ENCODE measurements at places on chromosomes 11 and 22.

- no peak for DNase-seq
Measured at GRCh38 chr11:32448232-32448631, 12.9 kb upstream of the WT1 start.

GRCh38 chr11:84384731-84385130 is 1098.6 kb upstream of the CCDC90B start:
- DNase-seq: no peak

DNA sequence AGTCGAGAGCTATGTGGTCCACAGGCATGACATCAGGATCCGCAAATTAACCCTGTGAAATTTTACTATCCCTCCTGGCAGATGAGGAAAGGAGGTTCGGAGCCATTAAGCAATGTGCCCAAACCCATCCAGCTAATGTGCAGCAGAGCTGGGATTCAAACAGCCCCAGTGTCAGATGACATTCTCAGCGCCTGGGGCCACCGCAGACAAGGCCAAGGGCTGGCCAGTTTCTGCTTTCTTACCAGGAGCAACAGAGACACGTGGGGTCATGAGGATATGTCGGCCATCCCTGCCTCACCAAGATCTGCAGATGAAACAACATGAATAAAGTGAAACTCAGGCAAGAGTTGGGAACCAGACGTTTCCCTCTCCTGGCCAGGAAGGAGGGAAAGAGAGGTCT is 110.2 kb downstream of the TENM4 start:
- DNase-seq: no peak

GRCh38 chr22:34829485-34829884 is 236.5 kb upstream of the ISX start:
- DNase-seq: no peak

DNA sequence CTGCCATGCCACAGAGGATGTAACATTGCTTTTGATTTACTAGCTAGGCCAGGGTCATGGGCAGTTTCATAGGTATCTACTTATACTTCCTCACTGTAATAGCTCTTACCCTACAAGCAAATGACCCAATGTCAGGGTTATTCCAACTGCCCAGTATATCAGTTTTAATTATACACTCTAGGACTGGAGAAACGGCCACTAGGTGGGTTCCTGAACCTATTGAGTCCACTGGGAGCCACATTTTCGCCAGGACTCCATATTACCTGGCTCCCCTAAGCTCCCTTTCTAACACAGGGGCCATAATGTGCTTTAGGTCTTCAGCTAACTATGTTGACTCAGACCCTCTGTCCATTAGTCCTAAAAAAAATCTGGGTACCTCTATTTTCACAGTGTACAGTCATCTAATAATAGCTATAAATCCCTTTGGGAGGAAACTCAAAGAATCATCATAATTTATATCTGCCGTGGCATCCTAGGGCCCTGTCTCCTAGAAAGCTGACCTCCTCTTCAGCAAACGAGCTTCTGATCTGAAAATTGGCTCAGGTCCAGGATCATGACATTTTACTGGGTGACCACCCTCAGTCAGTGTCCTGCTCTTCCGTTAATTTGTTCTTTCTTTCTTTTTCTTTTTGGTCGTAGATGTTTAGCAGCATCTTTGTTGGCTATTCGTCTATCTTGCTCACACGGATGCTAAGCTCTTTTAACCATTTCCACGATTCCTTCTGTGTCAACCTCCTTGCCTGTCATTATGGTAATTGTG is 244.3 kb downstream of the FAM76B start:
- DNase-seq: no peak

DNA sequence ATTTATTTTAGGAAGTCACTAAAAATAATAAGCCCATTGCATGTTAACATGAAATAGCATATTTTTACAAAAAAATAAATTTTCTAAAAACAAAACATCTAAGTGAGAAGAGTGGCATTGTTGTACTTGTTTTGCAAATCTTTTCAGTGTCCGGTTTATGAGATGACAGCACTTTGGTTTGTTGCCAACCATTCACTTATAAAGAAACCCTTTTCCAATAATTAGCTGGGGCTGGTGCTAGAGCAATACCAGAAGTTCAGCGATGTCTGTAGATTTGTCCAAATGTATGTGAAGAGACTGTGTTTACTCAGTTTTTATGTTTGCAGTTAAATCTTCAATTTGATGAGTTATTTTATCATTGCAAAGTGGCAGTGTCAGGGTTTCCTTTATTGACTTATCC is 22.1 kb upstream of the KRTAP5-7 start:
- DNase-seq: no peak

GRCh38 chr11:93929407-93929806 is 79.0 kb upstream of the VSTM5 start:
- DNase-seq: no peak

- no peak for DNase-seq
Measured at GRCh38 chr11:74966651-74967050, 17.6 kb downstream of the SPCS2 start.

DNA sequence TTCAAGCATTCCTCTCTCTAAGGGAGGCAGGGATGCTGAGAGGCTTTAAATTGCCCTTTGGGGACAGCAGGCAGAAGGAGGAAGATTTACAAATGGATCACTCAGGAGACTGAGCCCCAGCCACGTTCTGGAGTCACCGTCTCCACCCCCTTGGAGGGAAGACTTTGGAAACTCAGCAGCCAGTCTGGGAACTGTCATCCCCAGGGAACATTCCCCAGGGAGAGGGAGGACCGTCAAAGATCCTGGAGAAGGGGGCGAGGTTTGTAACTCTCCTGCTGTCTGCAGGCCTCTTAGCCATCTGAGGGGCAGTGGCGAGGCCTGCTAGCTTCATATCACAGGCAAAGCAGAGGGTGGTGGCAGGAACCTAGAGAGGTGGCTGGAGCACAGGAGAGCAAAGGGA is 56.1 kb upstream of the SLC22A12 start:
- no peak for DNase-seq

- no peak for DNase-seq
Measured at GRCh38 chr22:47172771-47173534, 410.5 kb downstream of the TBC1D22A start.

- DNase-seq: no peak
Measured at GRCh38 chr22:28207281-28208030, 288.4 kb upstream of the PITPNB start.

- no peak for DNase-seq
Measured at GRCh38 chr11:17526931-17527627, 17.1 kb downstream of the USH1C start.

- DNase-seq: no peak
Measured at GRCh38 chr22:17637490-17638181, 921 bp upstream of the BCL2L13 start.

DNA sequence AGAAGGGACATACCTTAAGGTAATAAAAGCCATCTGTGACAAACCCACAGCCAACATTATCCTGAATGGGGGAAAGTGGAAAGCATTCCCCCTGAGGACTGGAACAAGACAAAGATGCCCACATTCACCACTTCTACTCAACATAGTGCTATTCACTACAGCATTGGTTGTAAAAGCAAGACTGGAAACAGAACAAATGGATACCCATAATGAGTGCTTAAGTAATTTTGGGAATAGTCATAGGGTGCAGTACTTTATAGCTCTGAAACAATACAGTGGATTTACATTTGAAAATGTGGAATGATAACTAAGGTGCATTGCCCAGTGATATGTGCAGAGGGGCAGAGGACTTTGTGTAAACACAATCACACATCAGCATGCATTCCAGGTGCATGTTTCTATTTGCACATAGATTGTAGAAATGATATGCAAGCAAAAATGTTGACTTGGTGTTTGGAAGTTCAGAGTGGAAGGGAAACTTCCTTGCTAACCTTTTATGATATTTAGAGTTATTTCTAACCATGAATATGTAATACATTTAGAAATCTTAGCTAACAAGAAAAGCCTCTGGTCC is 112.3 kb downstream of the IGLL1 start:
- no peak for DNase-seq

DNA sequence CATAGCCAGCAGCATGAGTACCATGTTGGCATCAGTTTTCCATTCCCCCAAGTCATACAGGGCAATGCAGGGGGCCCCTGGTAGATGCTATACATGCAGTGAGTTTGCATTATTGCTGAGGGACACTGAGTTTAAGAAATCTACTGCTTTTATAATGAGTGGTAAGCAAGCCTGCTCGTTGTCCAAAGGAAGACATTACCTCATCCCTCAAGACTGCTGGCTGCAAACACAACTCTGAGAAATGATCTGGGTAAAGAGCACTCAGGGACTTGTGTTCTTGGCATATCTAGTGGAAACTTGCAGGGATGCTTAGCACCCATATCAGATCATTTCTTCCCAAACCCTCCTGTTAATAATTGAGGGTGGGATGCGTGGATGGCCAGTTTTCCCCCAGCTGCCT is 77.9 kb downstream of the CWC15 start:
- DNase-seq: no peak

DNA sequence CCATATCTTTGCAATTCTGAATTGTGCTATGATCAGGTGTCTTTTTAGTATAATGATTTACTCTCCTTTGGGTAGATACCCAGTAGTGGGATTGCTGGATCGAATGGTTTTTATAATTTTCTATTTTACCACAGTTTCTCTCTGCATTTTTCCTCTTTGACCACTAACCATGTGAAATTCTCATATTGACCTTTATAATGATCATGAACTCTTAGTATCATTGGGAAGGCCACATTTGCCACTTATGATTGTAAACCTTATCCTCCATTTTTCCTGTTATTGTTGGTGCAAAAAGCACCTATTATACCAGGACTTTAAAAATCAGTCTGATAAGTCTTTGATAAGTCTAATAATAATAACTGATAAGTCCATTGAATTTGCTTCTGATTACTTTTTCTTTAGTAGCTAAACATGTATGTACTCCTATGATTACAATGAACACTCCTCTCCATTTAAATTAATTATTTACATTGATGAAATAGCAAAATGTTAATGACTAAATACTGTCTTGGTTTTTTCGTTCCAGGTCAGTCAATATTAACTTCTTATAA is 9.6 kb downstream of the NEAT1 start:
- DNase-seq: no peak

- DNase-seq: no peak
Measured at GRCh38 chr11:2088284-2088683, 50.9 kb downstream of the IGF2 start.

GRCh38 chr11:116169776-116170175 is 603.0 kb downstream of the BUD13 start:
- DNase-seq: no peak

DNA sequence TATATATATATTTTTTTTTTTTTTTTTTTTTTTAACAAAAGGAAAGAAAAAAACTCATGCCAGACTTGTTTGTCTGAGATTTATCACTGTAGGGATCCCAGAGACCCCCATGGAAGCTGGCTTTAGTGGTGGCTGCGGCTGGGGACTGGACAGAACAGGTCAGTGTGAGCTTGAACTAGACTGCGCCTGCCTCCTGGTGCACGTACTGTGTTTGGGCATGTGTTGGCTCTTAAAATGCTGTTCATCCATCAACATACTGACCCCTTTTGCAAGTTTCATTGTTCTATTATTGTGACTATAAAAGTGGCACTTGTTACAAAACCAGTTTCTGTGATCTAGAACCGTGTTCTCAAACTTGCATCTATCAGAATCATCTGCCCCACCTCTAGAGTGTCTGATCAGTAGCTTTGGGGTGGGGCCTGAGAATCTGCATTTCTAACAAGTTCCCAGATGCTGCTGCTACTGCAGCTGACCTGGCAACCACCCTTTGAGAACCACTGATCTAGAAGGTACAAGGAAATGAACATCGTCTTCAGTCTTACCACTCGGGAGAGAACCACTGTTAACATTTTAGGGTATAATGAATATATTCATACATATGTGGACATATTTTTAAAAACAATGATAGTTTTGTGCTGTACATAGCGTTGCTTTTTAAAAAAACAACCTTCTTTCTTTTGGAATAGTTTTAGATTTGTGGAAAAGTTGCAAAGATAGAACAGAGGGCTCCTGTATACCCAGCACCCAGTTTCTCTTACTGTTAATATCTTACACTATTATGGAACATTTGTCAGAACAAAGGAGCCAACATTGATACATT is 54.0 kb downstream of the ZNRF3 start:
- no peak for DNase-seq

DNA sequence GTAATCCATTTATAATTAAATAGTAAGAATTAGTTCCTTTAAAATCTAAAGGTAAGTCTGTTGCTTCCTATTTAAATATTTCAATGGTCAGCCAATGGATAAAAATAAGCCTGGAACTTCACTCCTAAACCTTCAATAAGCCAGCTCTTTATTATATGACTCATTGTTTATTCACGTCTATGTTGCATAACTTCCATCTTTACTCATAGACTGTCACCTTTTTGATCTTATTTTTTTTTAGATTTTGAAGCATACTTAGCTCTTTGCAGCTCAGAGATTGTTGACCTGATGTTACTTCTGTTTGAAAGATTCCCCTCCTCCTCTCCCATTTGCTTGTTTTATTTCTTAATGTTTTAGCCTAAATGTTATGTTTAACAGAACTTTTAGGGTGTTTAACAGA is 1571.2 kb upstream of the RAG2 start:
- no peak for DNase-seq

GRCh38 chr11:24585192-24585591 is 88.3 kb downstream of the LUZP2 start:
- DNase-seq: no peak

- DNase-seq: no peak
Measured at GRCh38 chr11:11415901-11416300, 62.9 kb upstream of the CSNK2A3 start.

DNA sequence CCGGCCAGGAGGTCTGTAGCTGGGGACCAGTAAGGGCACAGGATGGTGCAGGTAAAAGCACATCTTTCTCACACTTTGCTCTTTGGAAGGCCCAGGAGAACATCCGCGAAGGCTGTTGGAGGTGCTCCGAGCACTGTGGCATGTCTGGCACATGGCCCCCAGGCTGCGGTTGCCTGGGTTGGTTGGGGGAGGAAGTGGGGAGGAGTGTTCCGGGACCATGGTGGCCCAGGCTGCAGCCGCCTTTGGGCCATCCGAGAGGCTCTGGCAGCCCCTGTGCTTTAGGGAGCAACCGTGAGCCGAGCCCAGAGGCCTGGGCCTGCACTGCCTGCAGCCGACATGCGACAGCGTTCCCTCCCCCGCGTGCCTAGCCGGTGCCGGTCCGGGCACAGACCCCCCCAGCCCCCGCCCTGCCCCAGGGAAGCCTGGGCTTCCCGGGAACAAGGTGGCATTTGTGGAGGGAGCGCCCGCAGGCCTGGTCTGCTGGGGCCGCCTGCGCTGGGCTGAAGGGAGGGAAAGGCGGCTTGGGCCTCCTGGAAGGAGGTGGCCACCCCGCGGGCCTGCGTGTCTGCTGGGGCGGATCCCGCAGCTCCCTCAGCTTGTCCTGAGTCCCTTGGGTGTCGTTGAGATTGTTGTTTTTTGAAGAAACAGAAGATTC is 57.9 kb downstream of the GRAMD4 start:
- DNase-seq: no peak
